SIG-M5 (cell line): ENCODE measurements at places on chromosomes 1 and 21.

DNA sequence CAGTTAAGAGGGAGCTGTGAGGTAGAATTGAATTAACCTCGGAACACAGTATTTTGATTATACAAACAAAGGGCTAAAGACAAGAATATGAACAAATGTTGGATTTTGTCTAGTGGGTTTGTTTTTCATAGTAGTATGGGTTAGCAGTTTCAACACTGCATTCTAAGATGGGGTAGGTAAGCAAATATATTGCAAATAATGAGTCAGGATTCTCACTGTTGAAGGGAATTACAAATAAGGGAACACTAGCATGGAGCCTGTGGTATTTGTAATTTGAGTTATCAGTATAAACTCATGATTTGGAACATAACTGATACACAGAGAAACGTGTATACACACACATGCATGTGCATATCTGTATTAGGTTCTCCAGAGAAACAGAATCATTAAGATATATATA, 44.5 kb downstream of the CD55 start:
- no peak for DNase-seq

DNA sequence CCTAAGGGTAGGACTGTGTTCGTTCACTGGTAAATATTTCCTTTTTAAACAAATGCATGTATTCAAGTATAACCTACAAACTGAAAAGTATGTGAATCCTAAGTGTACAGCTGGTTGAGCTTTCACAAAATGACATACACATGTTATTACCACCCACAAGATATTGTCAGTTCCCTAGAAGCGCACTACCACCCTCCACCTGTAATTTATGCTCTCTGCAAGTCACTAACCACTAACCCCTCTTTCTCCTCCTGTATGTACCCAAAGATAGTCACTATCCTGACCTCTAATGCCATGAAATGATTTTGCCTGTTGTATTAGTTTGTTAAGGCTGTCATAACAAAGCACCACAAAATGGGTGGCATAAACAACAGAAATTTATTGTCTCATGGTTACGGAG, 82.8 kb upstream of the CHODL start:
- DNase-seq, result no peak

GRCh38 chr1:85459290-85459689, 5.7 kb downstream of the DDAH1 start:
- no peak for DNase-seq

DNA sequence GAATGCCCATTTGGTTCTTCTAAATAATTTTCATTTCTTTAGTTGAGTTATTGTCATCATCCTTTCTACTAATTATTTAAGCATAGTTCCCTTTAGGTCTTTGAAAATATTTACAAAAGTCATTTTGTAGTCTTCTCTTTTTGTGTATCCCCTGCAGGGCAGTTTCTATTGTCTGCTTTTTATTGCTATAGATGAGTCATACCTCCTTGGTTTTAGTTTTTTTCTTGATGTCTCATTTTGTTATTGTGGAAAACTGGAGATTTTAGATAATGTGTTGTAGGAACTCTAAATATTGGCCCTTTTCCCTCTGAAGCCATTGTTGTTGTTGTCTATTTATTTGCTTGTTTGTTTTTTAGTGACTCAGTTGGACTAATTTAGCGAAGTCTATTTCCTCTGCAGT, 387.9 kb downstream of the NUF2 start:
- no peak for DNase-seq

DNA sequence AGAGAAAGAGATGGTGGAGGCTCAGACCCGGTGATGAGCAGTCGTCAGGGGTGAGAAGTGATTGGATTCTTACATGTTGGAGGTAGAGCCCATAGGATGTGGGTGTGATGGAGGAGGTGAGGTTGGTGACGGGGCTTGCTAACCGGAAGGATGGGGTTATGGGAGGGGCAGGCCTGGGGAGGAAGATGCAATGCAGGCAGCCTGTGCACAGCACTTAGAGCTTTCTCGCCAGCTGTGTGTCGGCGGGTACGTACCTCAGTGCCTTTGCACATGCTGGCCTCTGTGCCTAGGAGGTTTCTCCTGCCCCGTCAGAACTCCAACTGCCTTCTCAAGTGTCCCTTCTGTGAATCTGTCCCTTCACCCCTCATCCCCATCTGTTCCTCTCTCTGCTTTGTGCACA, 2.9 kb upstream of the BSND start:
- no peak for DNase-seq

GRCh38 chr1:78779831-78780230, 130.2 kb downstream of the IFI44 start:
- no peak for DNase-seq

- DNase-seq, result no peak
These were observed 90.6 kb upstream of the RALGPS2 start for GRCh38 chr1:178634445-178634844.

GRCh38 chr1:206666954-206667665, 17.6 kb upstream of the MAPKAPK2 start:
- no peak for DNase-seq

- no peak for DNase-seq
These were observed 17.4 kb upstream of the TRIM63 start for GRCh38 chr1:26084844-26085243.
